Activated naive CD8-positive, alpha-beta T cell treated with anti-CD3 and anti-CD28 coated beads, Interleukin-2, amount 50 U/mL, for 24 hours (primary cell): ENCODE measurements at places on chromosomes 7 and 10.
A peak's percentile ranks its signal among the peaks of the same experiment; 100 is the strongest.

DNA sequence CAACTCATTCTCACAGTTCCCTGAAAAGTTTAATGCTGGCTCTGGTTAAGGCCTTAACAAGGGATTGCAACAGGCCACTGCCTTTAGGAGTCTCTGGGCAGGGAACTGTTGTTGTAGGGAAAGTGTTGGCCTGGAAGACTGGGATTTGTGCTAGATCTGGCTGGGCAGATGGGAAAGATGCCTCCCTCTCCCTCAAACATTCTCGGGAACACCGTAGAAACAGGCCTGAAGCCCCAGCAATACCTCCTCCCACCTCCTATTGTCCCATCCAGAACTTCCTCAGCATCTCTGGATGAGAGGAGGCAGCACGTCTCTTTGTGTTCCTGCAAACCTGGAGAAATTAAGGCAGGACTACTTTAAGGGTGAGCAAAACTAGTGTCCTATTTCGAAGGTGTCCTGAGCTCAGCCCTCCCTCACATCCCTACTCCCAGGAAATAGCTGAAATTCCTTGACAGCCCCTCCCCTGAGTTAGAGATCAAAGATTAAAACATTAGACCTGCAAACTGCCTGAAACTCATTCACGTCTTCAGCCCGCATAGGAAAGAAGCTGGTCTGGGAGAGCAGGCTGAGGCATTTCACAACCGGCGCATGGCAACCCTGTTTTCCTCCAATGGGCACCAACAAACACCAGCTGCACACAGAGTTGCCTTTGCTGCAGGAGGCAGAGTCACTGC, 10.9 kb upstream of the MAP3K8 start:
- DNase-seq = no peak

GRCh38 chr7:105678811-105679495, 97.7 kb upstream of the EFCAB10 start:
- no peak for DNase-seq

DNA sequence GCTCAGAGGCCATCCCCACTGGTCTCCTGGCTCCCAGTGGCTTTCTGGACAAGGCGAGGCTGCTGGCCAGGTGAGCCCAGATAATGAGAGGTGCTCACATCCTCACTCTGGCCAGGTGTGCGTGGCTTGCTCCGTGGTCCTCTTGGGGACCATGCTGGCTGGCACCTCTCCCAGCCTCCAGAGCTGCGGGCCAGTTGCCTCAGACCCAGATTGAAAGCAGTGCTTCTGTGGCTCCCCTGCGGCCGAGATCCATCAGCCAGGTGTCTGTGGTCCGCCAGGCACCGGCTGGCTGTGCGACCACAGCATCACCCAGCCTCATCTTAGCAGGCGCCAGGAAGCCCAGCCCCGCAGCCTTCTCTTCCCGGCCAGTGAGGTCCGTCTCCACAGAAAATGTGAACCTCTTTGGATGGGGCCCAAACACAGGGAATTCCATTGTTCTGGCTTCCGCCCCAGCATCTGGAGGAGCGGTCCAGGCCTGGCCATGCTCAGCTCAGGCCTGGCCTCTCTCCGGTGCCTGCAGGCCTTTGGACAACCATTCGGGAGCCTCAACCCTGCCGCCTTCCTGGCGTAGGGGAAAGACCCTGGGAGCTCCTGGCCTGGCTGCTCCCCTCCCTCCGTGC, 5.2 kb upstream of the TTYH3 start:
- DNase-seq = no peak

- no peak for DNase-seq
Measured at GRCh38 chr10:124984376-124984775, 42.5 kb downstream of the ZRANB1 start.

DNA sequence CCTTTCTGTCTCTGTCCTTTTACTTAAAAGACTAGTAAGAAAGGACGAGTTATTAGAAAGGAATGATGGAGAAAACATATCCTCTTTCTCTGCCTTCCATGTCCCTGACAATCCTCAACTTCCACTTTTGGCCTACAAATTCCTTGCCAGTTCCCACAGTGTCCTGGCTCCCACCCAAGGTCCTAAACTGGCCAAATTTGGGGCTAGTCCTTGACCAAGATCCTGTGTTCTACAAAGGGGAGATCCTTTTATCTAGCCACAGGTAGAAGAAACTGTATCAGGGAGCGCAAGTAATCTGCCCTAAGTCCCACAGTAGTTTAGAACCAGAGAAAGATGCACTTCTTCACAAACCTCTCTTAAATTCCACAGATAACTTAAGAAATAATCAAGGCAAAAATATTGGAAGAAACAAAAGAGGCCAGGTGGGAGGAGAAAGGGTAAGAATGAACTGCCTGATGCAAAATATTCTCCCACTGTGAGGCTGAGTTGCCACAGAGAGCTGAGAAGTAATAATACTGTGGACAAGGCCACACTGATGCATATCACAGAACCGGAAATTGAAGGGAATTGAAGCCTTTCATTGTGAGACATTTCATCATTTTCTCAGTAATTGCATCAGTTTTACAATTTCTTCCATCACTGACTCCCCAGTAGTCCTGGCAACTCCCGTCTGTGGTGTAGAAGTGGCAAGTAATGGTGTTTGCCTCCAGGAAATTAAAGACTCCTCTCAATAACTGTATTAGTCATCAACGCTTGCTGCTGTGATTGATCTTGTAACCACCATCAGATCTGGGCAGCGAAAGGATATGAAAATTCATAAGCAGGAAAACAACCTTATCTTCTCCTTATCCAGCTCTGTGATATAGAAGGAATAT, 47.2 kb downstream of the DNAJC12 start:
- DNase-seq = no peak

GRCh38 chr10:127133672-127134500, 62.5 kb downstream of the INSYN2A start:
- no peak for DNase-seq

DNA sequence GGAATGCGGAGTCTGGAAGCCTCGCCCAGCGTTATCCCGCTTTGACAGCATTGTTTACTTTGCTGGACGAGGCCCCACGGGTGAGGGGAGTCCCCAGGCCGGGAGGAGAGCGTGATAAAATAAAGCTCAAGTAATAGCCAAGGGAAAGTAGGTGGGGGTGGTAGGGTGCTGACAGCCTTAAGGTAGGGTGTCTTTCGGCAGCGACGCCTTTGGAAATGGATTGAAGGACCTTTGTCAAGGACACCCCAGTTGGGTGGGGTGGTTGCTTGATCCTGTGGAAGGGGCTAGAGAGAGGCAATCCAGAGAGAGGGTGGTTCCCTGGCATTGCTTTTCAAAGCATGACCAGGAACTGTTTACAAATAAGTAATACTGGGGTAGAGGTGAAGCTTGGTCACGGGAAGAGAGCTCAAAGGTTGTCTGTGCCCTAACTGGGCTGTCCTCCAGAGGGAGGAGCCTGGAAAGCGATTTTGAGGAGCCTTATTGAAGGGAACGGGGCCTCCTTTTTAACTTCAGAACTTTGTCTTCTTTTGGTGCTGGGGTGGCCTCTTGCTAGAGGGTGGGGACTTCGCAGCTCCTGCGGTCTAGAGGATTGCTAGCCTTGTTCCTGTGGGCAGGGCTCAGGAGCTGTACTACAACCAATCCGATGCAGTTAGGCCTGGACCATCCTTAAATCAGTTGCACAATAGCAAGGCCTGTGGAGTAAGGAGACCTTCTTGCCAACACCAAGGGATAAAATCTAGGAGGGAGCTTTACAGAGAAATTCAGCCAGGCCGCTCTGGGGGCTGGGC, 1.3 kb downstream of the EIF4EBP2 start:
- peak; percentile 34 for DNase-seq

GRCh38 chr7:116525298-116525912, 569 bp downstream of the CAV1 start:
- peak; percentile 57 for DNase-seq

- no peak for DNase-seq
Measured at GRCh38 chr10:100325158-100325557, 4.9 kb downstream of the PKD2L1 start.

- DNase-seq = no peak
Measured at GRCh38 chr10:122984708-122985107, 4.5 kb downstream of the PSTK start.

DNA sequence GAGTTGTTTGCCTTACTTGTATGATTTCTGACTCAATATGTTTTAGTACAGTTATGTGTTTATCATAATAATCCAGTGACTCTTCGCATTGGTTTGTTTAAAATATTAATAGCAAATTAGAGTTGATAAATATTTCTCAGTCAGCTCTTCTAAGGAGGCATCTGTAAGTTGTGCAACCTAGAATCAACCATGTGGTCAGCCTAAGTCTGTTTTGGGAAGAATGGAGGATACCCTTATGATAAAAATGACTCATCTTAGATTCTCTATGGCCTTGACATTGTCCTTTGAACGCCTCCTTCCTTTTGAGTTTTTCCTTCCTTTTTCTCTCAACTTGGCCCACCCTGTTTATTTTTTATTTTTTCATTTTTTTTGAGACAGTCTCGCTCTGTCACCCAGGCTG, 18.8 kb downstream of the DNAJC9 start:
- DNase-seq = no peak
